ENCODE measurements at places on chromosomes 7 and 10.

DNA sequence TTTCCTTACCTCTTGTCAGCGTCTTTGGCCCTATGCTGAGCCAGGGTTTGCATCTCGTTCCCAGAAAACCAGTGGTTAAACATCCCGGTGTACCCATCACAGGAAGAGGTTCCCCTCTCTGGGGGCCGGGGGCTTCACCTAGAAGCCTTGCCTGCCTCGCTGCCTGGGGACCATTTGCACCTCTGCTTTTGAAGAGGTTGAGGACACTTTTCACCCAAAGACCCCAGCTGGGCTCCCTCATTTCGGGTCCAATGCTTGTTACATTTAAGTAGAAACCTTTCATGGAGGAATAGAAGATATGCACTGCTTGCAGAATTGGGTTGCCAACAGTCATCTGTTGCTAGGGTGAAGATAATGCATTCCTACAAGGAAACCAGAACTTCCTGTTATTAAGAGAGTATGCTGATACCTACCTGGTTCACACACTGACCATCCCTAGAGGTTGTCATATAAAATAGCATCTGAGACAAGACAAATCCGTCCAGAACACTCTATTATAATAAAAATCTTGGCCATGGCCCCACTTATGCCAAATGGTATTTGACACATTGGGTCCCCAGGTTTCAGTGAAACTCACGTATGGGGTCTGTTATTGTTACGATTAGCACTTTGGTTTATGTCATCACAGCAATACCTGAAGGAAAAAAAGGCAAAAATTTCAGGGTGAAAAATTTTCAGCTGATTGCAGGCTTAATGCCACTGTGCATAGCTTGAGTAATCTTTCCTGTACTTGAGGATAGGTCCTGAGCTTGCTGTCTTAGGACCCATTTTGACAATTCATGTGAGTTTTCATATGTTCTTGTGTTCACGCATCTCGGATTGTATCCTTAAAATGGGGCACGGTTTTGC, 917 bp downstream of the ZNF365 start:
- no peak for DNase-seq

DNA sequence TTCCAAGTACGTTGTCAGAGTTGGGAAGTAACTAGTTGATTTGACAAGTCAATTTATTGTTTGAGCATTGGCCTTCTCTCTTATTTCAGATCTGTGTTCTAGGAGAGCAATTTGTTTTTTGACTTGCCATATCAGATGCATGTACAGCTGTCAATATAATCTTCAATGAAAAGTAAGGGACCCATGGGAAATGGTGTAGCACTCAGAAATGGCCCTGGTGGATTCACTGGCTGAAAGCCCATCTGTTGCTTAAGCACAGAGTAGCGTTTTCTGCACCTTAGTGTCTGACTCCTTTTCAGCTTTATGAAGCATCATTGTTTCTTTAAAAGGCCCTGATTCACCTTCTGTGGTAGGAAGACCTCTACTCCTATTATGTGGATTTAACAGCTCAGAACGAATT, 10.2 kb downstream of the GARS1 start:
- DNase-seq: no peak

DNA sequence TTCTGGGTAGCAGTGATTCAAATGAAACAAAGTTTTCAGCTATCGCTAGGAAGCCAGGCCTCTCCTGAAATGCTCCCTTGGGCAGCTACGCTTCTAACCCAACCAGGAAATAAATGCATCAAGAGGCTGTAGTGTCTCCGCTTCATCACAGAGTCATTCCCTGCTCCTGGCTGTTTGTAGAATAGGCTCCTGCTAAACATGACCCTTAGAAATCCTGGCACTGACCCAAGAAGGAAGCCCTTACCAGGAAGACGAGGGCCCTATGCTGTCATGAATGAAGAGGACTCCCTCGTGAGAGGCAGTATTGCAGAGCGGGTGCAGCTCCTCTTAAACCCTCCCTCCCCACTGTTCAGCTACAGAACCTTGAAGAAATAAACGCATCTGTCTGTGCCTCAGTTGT, 48.3 kb downstream of the NOD1 start:
- DNase-seq: no peak

DNA sequence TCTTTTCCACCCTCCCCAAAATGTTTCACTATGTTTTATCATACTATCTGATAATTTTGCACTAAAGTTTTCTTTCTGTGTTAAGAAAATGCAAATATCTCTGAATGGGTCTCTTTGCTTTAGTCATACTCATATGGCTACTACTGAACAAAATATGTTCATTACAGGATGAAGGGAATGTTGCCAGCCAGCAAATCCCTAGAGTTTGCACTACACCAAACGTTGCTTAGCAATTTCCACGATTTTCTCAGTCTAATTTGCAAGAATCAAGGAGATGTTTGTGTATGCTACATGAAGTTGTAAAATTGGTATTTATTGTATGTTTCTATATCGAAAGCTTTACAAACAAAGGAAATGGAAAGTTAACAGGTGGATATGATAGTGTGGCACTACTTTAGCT, 10.6 kb upstream of the MAGI2 start:
- no peak for DNase-seq

- no peak for DNase-seq
Observed at GRCh38 chr7:131026297-131027000, 292.4 kb upstream of the KLF14 start.

GRCh38 chr7:107046491-107047259, 2.2 kb downstream of the PRKAR2B start:
- no peak for DNase-seq

DNA sequence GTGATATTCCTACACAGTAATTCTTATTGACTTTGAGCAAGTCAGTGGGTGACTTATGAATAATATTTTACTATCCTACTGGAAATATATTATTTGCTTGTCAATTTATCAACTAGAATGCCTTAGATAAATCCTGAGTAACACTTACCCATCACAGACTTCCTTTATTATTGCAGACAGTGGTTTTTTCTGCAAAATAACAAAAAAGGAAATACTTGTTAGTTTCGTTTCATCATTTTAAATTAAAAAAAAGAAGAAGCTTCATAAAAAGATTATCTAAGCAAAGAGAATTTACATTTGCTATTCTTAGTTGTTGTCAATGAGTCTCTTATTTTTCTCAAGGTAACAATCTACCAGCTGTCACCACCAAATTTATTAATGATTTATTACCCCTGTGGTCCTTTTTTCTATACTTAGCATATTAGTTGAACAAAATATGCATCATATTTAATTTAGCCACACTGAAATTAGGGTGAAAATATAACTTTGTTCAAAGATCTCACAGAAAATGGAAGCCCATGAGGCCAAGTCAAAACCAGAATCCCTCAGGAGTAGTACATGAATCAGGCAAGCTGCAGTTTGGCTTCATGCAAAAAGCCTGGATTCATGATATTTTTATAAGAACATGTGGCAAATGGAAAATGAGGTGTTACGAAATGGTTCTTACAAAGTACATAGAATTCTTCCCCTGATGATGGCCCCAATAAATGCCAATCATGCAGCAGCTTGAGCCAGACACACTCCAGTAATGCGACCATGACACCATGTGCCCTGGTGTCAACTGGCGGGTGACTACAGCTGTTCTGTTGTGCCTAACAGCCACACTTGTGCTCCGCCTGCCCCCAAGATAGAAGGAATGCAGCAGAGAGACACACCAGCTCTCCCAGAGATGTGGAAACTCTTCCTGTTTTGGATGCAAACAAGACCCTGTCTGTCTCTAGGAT, 132.6 kb downstream of the ELMO1 start:
- no peak for DNase-seq

GRCh38 chr10:10165415-10165814, 852.3 kb upstream of the CELF2 start:
- DNase-seq: no peak

DNA sequence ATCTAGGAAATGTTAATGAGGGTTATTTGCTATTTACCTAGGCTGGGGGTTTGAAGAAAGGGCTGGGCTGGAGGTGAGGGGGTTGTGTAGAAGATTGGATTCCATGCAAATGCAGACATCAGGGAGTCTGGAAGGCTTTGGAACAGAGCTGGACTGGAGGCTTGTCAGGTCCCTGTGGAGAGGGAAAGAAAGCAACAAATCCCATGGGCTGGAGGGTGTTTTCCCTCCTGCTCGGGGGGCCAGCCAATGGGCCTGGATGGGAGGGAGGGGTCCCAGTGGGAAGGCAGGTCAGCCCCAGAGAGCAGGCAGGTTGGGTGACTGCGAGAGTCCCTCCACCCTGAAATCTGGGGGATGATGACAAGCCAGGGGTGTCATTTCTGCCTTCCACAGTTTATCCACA, 431.8 kb downstream of the RPS24 start:
- DNase-seq: no peak

DNA sequence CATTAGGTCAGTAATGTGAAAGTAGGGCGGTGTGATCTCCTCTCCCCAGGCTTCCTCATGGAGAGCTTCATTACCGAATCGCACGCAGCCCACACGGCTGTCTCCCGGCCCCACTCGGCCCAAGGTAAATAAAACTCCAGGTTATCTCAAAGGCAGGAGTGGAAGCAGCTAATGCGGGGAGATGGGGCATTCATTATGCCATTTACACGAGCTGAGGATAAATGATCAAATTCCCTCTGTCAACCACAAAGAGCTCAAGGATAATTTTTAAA, 93.5 kb downstream of the ADARB2 start:
- no peak for DNase-seq

GRCh38 chr10:118408181-118408580, 66.1 kb upstream of the FAM204A start:
- DNase-seq: no peak

GRCh38 chr10:101566333-101567164, 21.5 kb downstream of the POLL start:
- no peak for DNase-seq

DNA sequence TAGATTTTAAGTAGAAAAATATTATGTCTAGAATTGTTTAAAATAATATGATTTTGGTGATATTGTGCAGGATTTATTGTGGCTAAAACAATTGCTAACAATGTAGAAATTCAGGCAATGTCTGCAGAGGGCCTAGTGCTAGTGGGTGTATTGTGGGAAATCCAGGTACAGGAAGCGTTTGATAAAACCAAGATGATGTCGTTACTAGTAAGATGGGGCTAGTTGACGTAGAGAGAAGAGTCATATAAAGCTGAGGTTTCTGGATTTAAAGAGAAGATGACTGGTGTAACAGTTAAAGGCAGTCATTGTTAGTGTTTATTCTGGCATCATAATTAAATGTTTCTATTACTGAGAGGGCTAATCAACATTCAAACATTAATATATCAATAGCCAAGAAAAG, 43.5 kb downstream of the ADK start:
- DNase-seq: no peak

DNA sequence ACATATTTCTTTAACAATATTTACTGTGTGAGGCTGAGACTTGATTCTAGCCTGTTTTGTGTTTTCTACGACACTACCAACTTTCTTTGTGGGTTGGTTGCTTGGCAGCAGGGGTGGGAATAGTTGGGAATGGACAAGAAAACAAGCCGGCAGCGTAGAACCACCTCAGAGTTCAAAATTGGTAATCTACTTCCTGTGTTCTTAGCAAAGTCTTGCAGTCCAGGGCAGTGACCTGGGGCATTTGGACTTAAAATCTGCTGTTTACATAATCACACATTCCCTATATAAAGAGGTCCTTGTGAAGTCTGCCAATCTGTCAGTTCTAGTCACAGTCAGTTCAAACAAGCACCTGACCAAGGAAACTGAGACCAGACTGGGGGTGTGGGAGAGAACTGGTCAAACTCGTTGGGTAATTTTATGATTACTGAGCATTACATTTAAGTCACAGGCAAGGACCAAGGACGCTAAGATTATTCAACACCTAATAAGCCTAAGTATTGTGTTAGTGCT, 167.9 kb downstream of the CPEB3 start:
- DNase-seq: no peak

DNA sequence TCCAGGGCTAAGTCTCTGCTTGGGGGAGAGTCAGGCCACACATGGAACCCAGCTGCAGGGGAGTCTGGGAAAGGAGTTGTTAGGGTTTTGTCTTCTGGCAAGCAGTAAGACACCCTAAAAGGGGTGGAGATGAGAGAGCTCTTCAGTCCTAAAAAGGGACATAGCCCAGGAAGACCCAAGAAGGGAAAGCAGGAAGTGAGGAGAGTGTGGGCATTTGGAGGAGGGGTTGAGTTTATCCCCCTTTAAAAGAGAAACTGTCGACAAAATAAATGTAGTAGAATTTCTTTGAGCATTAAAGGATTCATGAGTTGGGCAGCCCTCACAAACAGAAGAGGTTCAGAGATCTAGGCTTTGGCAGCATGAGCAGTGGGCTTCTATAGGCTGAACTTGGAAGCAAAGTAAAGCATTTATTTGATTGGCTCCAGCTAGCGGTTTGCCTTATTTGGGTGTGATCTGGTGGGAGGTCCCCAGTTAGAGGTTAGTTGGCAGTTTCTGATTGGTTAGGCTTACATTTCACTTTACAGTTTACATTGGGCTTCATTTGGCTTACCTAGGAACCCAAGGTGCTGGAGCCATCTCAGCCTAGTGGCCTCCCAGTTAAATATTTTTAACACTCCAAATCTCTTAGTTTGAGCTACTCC, 246.7 kb downstream of the CAMK1D start:
- DNase-seq: no peak

GRCh38 chr7:98091523-98091922, 15.1 kb upstream of the LMTK2 start:
- DNase-seq: no peak

GRCh38 chr10:125154529-125154928, 5.8 kb downstream of the CTBP2 start:
- no peak for DNase-seq

DNA sequence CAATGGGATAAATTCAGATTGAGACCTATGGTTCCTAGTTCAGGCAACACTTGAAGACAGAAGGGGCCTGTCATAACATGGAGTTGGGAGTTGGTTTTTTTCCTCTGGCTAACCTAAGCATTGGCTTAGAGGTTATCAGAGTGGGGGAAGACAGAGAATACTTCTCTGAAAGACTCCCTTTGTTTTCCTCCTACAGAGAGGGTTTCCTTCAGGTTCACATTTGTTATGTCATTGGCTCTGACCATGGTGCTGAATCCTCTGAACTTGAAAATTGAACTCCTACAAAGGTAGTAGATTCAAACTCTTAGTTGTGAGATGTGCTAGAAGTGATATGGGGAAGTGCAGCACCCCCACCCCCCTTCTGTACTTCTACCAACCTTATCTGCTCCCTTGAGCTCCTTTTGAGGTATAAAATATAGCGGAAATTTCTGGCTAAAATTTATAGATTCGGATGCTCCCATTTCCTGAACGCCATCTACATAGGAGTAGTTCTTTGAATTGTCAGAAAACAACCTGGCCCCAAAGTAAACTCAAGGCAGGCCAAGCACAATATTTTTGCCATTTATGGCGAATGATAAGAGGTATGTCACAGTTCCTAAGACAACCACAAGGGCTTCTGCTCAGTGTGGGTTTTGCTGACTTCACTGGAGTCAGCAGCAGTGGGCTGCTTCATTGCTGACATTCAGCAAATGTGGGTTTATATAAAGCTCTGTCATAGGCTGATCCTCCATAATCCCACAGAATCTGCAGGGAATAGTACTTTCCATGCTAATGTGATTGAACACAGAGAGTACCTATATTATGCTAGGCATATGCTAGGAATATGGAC, 131.6 kb upstream of the KLF14 start:
- no peak for DNase-seq

GRCh38 chr10:124678557-124679240, 65.5 kb downstream of the FAM53B start:
- no peak for DNase-seq

Measured in cortex of kidney (tissue), 1 donor.